ENCODE measurements at places on chromosomes 4 and X.

DNA sequence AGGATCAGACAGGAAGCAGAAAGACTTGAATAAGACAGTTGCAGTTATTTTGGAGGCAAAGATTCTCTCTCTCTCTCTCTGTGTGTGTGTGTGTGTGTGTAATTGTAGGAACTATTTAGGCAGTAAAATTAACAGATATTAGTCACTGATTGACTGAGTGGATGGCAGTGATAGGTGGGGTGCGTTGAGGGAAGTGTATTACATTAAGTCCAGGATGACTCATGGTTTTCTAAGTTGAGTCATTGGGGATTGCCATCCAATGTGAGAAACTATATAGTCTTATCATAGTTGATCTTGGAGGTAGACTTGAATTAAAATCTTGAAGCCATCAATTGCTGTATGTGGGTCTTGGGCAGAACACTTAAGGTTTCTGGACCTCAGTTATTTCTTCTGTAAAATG is 75.4 kb downstream of the AR start:
- no peak for DNase-seq

- no peak for DNase-seq
Observed at GRCh38 chr4:95638920-95639501, 90.2 kb upstream of the UNC5C start.

- DNase-seq = no peak
Observed at GRCh38 chr4:23260511-23260910, 567.8 kb downstream of the GBA3 start.

DNA sequence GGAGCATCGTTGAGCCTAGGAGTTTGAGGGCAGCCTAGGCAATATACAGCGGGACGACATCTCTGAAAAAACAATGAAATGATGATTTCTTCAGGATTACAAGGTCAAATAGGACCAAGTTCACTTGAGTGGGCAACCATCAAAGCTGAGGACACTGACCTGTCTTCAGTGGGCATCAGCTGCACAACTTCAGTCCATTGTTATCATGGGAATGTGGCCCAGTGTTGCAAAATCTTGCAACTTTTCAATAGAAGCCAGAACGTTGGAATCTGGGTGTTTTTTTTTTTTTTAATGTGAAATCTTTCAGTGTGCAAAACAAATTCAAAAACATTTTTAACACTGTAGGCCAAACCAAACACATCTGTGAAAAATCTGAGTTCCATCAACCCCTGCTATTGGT is 155.4 kb upstream of the PLAC1 start:
- no peak for DNase-seq

GRCh38 chr4:152115794-152116193 is 355.0 kb upstream of the GATB start:
- DNase-seq = no peak

DNA sequence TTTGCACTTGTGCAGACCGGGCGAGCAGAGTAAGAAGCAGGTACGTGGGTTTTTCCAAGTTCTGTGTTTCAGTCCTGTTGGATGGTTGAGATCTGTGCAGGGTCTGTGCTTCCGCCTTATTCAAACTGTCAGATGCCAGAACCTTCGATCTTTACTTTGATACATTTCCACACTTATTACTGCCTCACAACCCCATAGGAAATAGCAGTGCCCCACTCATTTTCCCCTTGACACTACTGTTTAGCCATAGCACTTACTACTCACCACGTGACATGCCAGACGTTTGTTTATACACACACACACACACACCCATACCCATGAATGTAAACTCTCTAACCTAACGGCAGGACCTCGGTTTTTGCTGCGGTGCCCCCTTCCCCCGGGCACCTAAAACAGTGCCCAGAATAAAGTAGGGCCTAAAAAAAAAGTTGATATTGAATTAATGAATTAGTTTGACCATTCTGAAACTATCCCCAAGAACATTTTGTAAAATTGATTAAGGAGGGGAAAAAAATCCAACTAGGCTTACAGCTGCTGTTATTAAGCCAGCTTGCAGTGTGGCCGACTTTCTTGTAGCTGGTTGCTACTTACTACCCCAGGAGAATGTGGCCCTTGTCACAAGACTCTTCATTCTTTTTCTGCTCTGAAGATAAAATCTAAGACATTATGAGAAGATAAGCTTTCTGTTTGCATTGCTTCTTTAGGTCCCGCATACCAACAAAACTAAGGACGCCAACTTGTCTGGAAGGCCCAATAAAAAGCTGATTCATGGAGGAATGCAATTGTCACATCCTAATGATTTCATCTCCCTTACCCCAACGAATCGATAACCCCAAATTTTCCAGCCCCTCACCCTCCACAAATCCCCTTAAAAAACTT is 704 bp upstream of the SEPSECS start:
- no peak for DNase-seq

- DNase-seq = no peak
Observed at GRCh38 chr4:138192113-138192512, 50.0 kb downstream of the SLC7A11 start.

All from left colon (tissue), 2 donors.